ENCODE measurements at places on chromosomes 11 and 22.

DNA sequence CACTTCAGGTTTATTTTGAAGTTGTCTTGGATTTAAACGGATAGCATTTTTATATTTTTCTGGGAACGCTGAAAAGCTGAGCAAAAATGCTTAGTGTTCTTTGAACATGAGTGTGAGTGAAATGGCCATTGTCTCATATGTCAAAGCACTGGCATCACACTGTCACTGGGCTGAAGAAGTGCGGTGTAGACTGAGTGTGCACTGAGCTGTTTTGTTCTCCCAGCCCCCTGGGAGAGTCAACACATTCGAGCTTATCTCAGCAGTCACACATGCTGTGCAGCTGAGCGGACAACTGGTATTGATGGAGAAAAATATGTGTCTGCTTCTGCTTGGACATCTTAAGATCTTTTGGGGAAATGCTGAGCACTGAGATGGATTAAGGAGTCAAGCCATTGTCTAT, 90.8 kb downstream of the TECTA start:
- no peak for DNase-seq

DNA sequence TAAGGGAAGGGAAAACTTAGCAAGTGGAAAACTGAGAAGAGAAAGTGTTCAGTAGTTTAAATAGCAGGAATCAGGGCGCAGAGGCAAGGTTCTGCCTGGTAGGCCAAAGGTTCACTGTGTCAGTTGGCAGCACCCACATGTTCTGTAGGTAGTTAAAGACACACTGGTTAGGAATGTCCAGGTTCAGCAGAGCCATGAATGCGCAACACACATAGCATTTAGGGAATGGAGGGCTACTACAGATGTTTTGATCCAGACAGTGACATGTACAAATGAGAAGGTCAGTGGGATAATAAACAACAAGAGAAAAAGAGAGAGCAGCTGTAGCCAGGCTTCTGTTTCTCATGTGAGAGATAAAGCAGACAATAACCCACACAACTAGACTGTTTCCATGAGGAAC, 56.2 kb upstream of the ARHGAP42 start:
- DNase-seq = no peak

- no peak for DNase-seq
These were observed 43.7 kb downstream of the CD82 start for GRCh38 chr11:44608991-44609782.

- no peak for DNase-seq
These were observed 6.4 kb downstream of the RCE1 start for GRCh38 chr11:66849501-66850234.

DNA sequence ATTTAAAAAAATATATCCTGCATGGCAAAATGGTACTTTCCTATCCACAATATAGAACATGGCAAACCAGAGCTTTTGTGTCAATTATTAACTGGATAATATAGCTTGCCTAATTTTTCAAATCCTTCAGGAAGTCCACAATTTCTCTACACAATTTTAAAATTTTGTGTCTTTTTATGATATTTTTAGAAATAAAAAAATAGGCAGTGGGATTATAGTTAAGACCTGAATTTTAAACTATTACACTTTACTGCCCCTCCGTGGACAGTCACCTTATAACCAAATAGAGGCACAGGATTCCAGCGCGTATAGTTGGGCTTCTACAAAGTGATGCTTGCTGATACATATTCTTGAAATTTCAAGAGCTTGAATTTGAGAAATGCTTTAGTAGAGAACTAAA, 2.1 kb upstream of the DMC1 start:
- no peak for DNase-seq

- DNase-seq = no peak
These were observed 12.5 kb downstream of the PICALM start for GRCh38 chr11:86056351-86056854.

DNA sequence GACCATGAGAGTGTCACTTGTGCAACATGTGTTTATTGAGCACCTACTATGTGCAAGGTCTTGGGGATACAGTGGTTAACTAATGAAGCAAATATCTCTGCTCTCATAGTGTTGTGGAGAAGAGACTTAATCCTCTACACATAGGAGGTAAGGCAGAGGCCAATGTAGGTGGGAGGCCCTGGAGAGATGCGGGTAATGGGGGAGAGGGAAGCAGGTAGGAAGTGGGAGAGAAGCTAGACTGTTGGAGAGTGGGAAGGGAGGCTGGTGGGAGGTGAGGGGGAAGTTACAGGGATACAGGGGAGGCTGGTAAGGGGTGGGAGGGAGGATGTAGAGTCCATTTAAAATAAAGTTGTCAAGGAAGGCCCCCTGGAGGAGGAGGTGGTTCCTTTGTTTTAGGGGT, 240.0 kb downstream of the MIAT start:
- DNase-seq = no peak

- no peak for DNase-seq
These were observed 28.7 kb upstream of the WT1 start for GRCh38 chr11:32464078-32464477.

- peak; percentile 30 for DNase-seq
These were observed 5.0 kb downstream of the FTH1 start for GRCh38 chr11:61962213-61963015.

GRCh38 chr11:42957831-42958230, 354.0 kb upstream of the API5 start:
- no peak for DNase-seq

GRCh38 chr11:45843158-45843924, 3.9 kb upstream of the CRY2 start:
- peak; percentile 64 for DNase-seq

DNA sequence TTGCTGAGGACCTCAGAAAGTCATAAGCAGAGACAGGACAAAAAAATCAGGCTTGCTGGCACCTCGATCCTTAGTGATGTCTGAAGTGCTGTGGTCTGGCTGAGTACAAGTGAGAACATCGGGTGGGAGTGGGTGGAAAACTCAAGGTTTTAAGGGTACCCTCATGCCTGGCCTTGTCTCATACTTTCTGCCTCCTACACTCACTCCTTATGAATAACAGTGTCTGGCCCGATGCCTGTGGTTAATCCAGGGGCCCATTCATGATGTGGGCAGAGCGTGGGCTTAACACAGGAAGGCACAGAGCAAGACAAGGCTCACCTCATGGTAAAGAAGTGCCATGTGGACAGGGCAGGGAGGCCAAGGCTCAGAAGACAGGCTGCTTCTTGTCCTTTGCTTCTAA, 11.0 kb upstream of the UCP3 start:
- DNase-seq = no peak

- DNase-seq = no peak
These were observed 52.1 kb upstream of the RASD2 start for GRCh38 chr22:35488513-35488912.

GRCh38 chr11:44943696-44944095, 7.0 kb downstream of the TP53I11 start:
- no peak for DNase-seq

GRCh38 chr22:24106385-24107381, 74.6 kb upstream of the SUSD2 start:
- no peak for DNase-seq

DNA sequence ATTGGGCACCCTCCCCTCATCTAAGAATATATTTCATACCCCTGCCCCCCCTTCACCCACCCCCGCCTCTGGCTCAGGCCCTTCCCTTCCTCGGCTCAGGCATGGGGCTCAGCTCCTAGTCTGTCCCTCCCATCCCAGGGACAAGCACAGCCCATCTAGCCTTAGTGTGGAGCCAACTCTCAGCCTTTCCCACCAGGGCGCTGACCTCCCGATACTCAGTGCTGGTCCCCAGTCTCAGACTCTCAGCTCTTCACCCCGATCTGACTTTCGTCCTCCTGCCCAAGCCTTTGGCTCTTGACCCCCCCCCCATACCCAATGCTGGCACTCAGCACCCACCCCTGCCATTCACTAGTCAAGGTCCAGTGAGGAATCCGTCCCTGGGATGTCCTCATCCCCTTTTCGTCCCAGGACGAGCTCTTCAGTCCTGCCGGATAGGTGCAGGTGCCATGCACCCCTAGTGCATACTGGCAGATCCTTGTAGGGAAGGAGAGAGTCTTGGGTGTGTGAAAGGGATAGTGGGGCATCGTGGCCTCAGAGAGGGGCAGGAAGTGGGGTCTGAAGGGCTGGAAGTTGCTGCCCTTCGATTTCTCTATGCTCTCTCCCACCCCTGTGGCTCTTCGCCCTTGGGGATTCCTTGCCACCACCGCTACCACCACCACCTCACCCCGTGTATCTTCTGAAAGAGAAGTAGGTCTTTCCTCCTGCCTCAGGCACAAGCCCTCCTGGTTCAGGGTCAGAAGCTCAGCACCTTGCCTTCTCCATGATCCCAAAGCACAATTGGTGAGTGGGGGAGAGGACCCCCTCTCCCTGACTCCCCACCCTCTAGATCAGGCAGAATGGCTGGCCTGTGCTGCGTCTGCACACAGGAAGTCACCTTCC, 2.4 kb downstream of the TPBGL start:
- DNase-seq = no peak

- DNase-seq = no peak
These were observed 24.4 kb downstream of the DDI1 start for GRCh38 chr11:104060820-104061219.

- DNase-seq = no peak
These were observed 11.2 kb downstream of the SYT7 start for GRCh38 chr11:61569701-61570100.

DNA sequence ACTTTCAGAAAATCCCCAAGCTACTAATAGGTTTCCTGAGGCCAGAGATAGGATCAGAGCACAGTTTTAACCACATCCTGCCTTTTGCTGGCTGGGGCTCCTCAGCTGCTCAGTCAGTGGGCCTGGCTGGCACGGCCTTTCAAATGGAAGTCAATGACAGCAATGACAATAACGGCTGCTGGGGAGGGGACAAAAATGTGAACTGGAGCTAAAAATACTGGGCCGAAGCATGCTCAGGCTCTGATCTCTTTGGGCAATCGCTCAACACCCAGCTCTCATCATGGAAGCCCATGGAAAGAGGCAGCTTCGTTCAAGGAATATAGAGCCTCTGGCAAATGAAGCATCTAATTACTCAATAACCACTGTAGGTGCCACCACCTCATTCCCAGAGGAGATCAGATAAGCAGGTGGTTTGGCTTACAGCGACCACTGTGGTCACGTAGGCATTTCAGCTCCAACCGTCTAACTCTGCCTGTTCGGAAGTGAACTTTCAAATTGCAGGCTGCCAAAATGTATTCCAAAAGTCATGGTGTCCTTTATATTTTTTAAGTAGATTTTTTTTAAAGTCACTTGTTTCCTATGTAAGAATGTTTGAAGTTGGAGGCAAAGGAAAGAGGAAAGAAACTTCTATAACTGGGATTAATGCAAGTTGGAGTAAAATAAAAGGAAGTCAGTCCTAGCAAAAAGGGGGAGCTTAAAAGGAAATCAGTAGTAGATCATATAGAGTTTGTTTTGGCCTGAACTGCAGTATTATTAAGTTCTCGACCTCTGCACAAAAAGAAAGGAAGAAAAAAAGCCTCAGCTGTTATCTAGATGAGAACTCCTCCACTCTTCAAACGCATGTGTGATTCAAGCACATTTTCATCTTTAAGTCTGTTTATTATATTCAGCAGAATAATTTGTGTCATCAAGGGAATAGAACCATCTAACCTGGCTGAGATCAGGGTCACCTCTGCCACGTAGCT, 14.1 kb downstream of the WT1 start:
- no peak for DNase-seq

DNA sequence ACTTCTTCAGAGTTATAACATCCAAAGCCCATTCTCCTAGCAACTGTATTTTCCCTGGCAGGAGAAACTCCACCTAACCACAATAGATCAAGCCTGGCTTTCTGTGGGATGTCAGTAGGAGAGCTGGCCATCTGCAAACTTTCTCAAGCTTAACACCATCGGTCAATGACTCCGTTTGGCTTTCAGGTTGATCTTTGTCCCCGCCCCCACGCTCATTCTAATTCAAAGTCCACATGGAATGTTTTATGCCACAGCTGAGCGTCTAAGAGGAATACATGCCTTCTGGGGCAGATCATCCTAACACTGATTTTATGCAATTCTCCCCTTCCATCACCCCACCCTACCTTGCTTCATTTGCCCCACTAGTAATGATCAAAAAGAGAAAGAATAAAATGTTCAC, 4.8 kb downstream of the GVQW3 start:
- DNase-seq = no peak

DNA sequence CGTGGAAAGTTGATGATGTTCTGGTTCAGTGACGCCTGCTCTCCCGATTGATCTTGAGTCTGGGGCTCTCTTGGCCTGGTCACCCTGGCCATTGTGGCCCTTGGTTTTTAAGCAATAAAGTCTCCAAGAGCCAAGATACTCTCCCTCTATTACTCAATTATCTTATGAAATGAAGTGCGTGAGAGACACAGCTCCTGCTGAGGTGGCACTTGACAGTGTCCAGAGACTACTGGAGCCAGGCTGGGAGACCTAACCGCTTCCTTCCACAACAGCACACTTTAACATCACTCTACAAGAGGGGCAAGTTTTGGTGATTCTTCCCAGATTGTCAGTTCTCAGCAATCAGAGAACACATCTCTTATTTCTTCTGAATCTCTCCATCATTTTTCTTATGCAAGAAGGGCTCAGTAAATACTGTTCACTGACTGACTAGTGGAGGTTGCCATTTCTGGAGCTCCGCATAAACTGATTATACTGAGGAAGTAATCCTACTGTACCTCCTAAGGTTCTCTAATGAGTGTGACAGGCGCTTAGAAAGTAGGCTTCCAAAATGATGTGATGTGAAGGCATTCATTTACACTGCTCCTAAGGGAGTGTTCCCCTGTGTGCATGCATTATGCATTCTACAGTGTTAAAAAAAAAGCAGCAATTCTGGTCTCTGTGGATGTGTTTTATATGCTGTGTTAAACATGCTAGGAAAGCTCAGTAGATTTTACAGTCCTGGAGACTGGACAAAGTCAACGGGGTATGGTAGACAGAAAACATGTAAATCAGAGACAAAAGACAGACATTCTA, 968.0 kb downstream of the OPCML start:
- no peak for DNase-seq

DNA sequence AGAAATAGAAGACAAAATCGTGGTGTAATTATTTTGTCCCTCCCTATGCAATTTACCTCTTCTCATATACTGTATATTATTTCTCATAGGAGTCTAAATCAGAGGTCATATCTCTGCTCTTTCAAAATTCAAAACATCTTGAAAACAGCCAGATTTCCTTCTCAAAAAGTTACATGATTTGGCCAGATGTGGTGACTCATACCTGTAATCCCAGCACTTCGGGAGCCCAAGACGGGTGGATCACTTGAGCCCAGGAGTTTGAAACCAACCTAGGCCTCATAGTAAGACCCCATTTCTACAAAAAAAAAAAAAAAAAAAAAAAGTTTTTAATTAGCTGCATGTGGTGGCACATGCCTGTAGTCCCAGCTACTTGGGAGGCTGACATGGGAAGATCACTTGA, 29.0 kb upstream of the DNAJB7 start:
- no peak for DNase-seq

- no peak for DNase-seq
These were observed 67.6 kb upstream of the AMPD3 start for GRCh38 chr11:10387206-10388083.

- no peak for DNase-seq
These were observed 5.8 kb downstream of the CCDC34 start for GRCh38 chr11:27357250-27357649.

GRCh38 chr11:64793271-64794160, 9.5 kb downstream of the MAP4K2 start:
- no peak for DNase-seq
